Uterine smooth muscle cell (primary cell): ENCODE measurements at places on chromosomes 11 and 22. TPM values are rescaled to one million over a fixed set of nuclear protein-coding genes. Genes with fewer than 3 reads are reported as not detected.

ALX4 gene
- total RNA-seq: under 0.01 TPM in 1 of 2 replicates, not detected in the other

KRTAP5-10 gene
- total RNA-seq: not detected in 2 replicates

NEFH gene
- total RNA-seq: 0.37 and 0.44 TPM in 2 replicates

LAYN gene
- total RNA-seq: 34.1 and 45.0 TPM in 2 replicates

GAB4 gene
- total RNA-seq: not detected in 2 replicates

SLC15A3 gene
- total RNA-seq: 7.5 and 10.6 TPM in 2 replicates

PDXP gene
- 6.4 and 13.8 TPM in 2 replicates for total RNA-seq

SIRT3 gene
- total RNA-seq: 6.2 and 8.2 TPM in 2 replicates

CABP4 gene
- total RNA-seq: not detected in 2 replicates

OR52A1 gene
- not detected in 2 replicates for total RNA-seq

LRRN4CL gene
- 12.2 and 23.5 TPM in 2 replicates for total RNA-seq

MMP7 gene
- not detected in 2 replicates for total RNA-seq

APLNR gene
- total RNA-seq: not detected in 2 replicates

IL17REL gene
- not detected in 2 replicates for total RNA-seq
